ENCODE measurements at places on chromosomes 7 and 10.

- DNase-seq = no peak
Observed at GRCh38 chr10:133400624-133401424, 6.9 kb downstream of the MTG1 start.

GRCh38 chr7:152335900-152336571 lies 99.8 kb downstream of the KMT2C start:
- no peak for DNase-seq

- no peak for DNase-seq
Observed at GRCh38 chr7:70072220-70072619, 473.9 kb downstream of the AUTS2 start.

DNA sequence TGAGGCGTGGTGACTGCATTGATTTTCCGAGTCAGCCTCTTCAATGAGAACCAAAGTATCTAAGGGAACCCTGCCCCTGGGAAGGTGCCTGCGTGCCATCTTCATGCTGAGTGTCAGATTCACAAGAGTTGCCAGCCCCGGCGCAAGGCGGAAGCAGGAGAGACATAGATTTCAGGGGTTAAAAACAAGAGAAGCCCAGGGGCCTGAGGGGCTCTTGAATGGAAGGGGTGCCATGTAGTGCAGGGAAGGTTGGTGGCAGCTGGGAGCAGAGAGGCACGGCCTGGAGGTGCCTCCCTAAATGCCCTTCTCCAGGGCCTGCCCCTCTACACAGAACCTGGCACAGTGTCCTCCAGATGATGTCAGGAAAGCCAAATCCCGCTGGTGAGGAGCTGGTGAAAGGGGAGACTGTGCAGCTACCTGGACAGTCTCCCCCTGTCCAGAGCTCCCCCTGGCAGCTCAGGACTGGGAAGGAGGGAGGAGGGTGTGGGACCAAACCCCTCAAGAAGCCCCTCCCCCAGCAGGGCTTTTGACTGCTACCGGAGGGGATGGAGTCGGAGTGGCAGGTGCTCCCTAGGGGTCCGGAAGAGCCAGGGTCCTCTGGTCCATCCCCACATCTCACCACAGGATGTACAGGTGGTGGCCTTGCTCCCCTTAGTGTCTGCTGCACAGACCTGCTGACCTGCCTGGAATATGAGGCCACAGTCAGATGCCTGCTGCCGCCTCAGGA lies 137.9 kb downstream of the TCERG1L start:
- DNase-seq = no peak

DNA sequence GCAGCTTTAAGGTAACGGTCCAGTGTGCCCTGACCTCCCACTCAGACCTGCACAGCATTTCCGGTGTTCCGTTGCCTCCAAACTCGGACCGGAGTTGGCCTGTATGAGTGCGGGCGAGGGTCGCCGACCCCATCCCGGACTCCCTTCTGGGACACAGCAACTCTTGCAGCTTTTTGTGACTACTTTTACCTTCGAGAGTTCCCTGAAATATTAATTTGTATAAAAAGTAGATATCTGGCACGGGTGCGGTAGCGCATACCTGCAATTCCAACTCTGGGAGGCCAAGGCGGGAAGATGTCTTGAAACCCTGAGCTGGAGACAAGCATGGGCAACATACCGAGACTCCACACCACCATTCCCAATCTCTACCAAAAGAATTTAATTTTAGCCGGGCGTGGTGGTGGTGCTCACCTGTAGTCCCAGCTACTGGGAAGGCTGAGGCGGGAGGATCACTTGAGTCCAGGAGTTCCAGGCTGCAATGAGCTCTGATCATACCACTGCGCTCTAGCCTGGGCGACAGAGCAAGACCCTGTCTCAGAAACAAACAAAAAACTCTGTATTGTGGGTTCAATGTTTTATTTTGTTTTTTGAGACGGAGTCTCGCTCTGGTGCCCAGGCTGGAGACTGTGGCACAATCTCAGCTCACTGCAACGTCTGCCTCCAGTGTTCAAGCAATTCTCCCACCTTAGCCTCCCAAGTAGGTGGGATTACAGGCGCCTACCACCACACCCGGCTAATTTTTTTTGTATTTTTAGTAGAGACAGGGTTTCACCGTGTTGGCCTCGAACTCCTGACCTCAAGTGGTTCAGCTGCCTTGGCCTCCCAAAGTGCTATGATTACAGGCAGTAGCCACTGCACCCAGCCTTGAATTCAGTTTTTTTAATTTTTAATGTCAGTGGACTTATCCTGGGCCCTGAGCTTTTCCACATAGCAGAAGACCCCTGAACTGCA lies 1.1 kb upstream of the PPP1R35 start:
- no peak for DNase-seq

DNA sequence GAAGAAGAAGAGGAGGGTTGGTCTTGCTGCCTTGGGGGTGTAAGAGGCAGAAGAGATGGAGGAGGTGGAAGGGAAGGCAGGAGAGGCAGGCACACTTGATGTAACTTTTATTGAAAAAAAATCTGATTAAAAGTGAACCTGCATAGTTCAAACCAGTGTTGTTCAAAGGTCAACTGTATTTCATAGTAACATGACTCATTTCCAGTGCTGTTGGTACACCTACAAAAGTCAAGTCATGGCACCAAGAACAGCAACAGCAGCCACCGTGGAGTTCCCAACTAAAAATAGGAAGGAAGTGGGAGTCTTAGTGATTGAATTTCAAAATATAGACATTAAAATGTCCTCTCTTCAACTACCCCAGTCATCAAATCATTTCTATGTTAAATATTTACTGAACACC lies 88.5 kb downstream of the CTNNA3 start:
- DNase-seq = no peak

GRCh38 chr10:71743866-71744265 lies 24.3 kb upstream of the C10orf105 start:
- DNase-seq = no peak

DNA sequence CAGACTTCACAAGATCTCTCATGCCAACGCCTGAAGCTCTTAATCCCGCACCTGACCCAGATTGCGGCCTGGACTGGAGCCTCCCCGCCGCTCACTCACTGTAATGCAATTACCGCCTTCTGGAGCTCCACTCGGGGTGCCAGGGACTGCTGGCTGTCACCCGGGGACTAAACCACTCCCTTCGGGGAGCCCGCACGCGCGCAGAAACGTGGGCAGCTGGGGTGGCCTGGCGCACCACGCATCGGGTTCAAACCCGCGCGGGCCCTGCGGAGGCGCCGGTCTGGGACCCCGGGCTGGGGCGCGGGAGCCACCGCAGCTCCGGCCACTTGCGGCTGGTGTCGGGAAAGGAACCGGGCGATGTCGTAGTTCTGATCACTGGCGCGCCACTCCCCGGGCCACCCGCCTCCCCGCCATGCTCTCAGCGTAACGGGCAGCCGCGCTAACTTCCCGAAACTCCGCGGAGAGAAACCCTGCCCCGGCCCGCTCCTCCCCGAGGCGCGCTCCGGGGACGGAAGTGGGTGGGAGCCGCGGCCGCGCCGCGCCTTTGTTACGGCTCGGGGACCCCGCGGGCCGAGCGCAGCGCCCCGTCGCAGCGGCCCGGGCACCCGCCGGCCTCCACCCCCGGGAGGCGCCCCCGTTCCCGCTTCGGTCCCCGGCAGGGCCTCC lies 100.3 kb upstream of the SVIL start:
- DNase-seq = peak; percentile 74

- no peak for DNase-seq
Observed at GRCh38 chr7:123533929-123534382, 439 bp downstream of the IQUB start.

GRCh38 chr7:157041514-157042277 lies 31.2 kb upstream of the MNX1 start:
- no peak for DNase-seq

GRCh38 chr7:29945259-29945809 lies 44.3 kb downstream of the SCRN1 start:
- DNase-seq = no peak

DNA sequence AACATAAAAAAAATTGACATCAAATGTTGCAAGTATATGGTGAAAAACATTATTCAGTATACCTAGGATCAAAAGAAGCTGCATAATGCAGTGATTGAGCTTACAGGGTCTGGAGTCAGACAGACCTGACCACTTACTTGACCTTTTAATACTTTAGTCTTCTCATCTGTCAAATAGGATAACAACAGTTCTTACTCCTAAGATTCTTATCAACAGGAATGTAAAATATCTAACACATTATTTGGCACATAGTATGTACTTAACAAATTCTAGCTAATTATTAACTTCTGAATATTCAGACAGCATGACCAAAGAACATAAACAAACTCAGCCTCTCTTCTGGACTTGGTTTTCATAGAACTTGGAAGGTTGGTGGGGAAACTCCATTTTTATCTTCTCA lies 45.6 kb upstream of the PIP4K2A start:
- no peak for DNase-seq

GRCh38 chr10:44801383-44802327 lies 109.5 kb upstream of the TMEM72 start:
- DNase-seq = peak; percentile 62

DNA sequence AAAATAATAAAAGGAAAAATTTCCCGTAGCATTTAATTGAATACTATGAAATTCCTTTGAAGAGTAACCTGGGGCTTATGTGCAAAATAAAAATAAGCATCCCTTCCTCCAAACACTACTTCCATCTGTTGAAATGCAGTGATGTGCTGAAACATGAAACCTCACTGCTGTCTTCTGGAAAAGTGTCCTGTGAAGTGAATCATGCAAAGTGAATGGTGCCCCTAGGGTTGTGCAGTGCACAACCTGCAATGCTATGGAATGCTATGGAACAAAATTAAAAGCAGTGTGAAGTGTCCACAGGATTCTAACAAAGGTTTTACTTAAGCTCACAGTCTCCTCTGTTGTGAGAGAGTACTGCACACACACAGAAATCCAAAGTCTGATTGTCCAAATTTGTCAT lies 480.9 kb downstream of the ETV1 start:
- no peak for DNase-seq

DNA sequence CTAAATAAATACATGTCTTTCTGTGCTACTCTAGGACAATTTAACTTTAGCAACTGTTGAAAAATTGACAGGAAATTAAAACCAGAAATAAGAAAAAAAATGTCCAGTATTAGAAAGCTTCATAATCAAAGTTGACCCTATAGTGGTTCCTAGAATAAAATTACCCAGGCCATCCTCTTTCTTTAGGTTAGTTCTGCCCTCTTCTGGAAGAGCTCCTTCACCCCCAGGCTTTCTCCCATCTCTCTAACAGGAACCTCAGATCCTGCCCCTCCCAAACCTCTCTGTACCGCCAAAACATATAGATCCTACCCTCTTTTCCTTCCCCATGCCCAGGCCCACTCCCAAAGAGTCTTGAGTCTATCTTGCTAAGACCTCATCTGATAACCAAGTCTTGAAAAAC lies 159.4 kb upstream of the CDK1 start:
- no peak for DNase-seq

GRCh38 chr7:18276380-18276779 lies 219.2 kb upstream of the HDAC9 start:
- no peak for DNase-seq

DNA sequence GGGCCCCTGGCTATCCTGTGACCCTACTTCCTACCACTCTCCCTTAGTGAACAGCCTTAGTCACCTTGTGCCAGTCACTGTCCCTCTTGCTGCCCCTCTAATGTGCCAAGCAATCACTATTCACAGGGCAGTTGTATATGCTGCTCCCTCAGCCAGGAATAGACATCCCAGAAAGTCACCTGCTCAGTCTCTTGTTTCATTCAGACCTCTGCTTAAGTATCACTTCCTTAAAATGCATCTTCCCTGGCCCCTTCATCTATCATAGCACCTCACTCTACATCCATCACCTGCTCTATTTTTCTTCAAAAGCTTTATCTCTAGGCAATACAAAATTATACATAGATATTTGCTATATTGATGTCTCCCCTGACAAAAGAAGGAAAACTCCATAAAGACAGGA lies 328.4 kb upstream of the NFE2L3 start:
- DNase-seq = no peak

GRCh38 chr10:91034494-91035159 lies 113.7 kb upstream of the ANKRD1 start:
- DNase-seq = peak; percentile 77

DNA sequence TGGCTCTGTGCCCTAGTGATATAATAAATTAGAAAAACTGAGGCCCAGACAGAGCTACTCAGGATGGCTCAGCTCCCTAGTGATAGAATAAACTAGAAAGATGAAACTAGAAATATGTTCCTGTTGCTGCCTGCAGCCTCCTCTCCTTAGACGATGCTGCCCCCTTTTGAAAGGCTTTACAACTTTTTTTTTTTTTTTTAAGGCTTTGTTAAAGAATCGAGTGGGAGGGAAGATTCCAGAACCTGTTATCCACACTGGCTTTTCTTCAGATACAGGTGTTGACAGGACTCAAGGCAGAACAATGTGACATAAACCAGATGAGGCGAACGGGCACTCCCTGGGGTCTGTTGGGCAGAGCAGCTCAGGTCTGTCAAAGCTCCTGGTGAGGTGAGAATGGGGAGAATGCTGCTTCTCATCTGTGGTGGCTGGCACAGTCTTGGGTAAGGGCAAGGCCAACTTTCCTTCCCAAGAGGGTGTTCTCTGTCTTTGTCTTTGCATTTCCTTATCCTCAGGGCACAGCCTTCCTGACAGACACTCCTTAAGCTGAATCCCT lies 175.1 kb downstream of the COBL start:
- no peak for DNase-seq

GRCh38 chr7:154905146-154905545 lies 97.8 kb downstream of the PAXIP1 start:
- DNase-seq = no peak

GRCh38 chr10:100037758-100038315 lies 28.1 kb upstream of the DNMBP start:
- DNase-seq = no peak

DNA sequence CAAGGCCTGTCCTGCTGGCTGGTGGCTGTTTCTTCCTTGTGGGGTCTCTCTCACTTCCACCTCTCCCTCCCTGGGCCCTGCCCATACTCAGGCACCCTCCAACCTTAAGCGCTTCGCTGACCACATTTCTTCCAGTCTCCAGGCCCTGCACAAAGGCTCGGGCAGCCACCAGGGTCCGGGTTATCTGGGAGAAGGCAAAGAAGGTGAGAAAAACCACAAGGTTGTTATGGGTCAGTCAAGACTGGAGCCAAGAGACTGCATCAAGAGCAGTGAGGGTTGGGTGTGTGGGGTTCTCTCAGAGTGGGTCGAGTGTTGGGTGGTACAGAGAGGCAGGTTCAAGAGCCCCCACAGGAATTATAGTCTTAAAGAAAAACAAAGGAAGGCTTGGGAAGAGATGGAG lies 2.6 kb downstream of the GPC2 start:
- no peak for DNase-seq

- DNase-seq = no peak
Observed at GRCh38 chr7:155808549-155809331, 3.5 kb downstream of the SHH start.

DNA sequence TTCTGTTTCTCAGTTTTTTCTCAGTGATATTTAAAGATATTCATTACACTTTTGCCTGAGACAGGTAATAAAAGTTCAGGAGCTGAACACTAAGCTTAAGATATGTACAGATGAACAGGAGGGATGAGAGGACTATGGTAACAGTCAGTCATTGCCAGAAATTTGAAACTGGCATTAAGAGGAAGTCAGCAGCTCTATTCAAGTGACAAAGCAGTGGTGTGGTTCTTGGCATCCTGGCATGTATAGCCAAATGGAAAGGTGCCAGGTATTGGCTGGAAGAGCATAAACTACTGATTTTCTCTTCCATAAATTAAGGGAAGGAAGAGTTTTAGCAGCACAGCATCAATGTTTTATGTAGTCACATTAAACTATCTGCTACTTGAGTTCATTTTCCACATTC lies 22.7 kb downstream of the HOXA1 start:
- no peak for DNase-seq

- DNase-seq = no peak
Observed at GRCh38 chr7:24834128-24834798, 77.0 kb upstream of the GSDME start.

GRCh38 chr10:70145666-70146488 lies 623 bp downstream of the TYSND1 start:
- DNase-seq = peak; percentile 72

GRCh38 chr10:31051703-31052102 lies 20.0 kb upstream of the ZNF438 start:
- DNase-seq = no peak
